ENCODE measurements at places on chromosomes 12 and 14. TPM values are rescaled to one million over a fixed set of nuclear protein-coding genes. Genes with fewer than 3 reads are reported as not detected.

The SOAT2 gene
- not detected for total RNA-seq

The PRH2 gene
- 0.63 TPM for total RNA-seq

The BDKRB2 gene
- total RNA-seq: 0.03 TPM

The TAS2R14 gene
- 0.74 TPM for total RNA-seq

GRCh38 chr12:2390850-2391390 lies 338.1 kb downstream of the CACNA1C start:
- DNase-seq: no peak

GRCh38 chr12:111907740-111908139 lies 65.7 kb downstream of the MAPKAPK5 start:
- no peak for DNase-seq

DNA sequence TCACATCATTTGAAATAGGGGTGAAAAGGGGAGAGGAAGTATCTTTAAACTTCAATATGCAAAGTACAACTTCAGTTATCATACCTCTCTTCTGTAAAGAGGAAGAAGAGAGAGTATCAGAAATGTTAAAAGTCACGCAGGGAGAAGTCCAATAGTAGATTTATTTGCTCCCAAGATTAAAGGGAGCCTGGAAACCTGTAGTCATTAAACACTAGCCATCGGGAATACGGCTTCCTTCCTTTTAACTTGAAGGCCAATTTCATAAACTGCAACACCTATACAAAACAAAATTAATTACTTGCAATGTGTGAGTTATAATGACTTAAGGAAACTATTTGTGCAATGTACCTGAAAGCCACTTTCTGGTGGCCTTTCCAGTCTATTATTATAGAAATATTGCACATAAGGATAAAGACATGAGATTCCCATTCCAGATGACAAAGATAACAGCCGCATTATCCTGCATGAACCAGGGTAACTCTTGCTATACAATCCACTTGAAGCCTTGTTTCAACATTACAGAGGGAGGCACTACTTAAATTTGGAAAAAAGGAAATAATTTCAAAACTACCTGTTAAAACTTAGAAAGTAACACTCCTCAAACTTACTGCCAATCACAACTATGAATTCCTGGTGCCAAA lies 4.6 kb downstream of the BTG1 start:
- no peak for DNase-seq

GRCh38 chr12:106299202-106299774 lies 3.2 kb upstream of the TCP11L2 start:
- DNase-seq: no peak

DNA sequence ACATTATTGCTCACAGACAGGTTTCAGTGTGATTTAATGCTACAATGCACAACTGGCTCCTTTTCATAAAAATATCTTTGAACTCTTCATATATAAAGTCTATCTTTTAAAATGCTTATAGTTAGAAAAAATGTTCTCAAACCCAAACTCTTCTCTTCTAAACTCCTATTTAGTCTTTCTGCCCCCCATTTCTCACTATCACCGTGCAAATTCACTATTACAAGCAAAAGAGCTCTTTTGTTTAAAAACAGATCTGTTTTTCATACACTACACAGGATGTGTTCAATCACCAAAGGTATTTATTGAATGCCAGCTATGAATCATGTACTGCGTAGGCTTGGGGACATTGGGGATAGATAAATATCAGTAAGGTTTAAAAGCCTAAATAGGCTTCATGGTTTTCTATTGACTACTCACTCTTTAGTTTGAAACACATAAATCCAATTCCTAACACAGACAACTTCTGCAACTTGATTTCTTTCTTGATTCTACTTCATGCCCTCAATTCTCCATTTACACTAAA lies 692.3 kb downstream of the C12orf50 start:
- DNase-seq: no peak

GRCh38 chr12:25875661-25876060 lies 82.8 kb upstream of the RASSF8 start:
- no peak for DNase-seq

- DNase-seq: no peak
These were observed 164 bp downstream of the KIF21A start for GRCh38 chr12:39442831-39443080.

GRCh38 chr14:34872822-34873588 lies 2.2 kb downstream of the BAZ1A start:
- DNase-seq: no peak

DNA sequence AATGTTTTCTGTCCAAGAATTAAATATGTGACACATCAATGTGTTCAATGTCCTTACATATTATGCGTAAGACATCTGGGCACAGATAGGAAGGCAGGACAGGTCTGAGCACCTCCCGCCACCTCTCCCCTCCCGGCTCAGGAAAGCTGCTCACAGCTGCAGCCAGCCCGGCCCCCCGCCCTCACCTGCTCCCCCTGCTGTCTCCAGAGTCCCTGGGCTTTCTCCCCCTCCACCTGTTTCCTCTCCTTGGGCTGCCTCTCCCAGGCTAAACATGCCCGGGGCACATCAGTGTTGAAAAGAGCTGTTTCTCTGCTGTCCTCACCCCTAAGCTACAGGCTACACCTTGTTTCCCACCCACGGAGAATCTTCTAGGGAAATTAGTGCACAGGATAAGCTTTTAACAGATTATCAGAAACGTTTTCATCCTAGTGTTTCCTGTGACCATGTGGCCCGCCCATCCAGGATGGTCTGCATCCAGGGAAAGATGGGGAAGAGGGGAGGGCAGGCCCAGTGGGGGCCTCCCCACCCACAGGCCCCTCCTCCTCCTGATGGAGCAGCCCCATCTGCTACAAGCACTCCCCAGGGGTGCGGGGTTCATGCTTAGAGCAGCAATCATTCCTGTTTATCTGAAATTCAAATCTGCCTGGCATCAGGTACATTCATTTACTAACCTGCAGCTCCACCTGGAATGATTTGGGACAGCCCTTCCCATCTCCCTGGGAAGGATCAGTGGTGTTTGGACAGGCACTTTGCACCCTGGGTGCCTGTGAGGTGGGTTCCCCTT lies 273.8 kb upstream of the SFSWAP start:
- DNase-seq: no peak

DNA sequence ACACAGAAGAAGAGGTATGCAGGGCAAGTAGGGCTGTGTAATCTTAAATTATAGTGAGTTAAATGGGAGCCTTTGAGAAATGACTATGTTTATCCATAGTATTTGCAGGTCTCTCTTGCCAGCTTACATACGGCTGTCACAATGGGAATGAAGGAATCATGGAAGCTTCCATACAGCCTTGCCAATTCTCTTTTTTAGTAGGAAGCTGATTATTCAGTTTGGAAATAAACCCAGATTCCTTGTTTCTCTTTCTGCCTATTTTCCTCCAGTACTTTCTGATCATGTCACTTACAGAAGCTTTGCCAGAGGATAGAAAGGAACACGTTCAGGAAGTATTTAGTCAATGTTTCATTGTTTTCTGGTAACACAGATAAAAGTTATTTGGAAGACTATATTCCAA lies 217.4 kb upstream of the DIO2 start:
- no peak for DNase-seq

GRCh38 chr12:50038336-50038735 lies 13.0 kb upstream of the RACGAP1 start:
- DNase-seq: no peak

Data from HT1080 (cell line).